MM.1S (cell line): ENCODE measurements at places on chromosomes 2 and 18.
A peak's percentile ranks its signal among the peaks of the same experiment; 100 is the strongest.

GRCh38 chr2:175309799-175310198 is 128.3 kb upstream of the ATP5MC3 start:
- peak; percentile 82 for DNase-seq

DNA sequence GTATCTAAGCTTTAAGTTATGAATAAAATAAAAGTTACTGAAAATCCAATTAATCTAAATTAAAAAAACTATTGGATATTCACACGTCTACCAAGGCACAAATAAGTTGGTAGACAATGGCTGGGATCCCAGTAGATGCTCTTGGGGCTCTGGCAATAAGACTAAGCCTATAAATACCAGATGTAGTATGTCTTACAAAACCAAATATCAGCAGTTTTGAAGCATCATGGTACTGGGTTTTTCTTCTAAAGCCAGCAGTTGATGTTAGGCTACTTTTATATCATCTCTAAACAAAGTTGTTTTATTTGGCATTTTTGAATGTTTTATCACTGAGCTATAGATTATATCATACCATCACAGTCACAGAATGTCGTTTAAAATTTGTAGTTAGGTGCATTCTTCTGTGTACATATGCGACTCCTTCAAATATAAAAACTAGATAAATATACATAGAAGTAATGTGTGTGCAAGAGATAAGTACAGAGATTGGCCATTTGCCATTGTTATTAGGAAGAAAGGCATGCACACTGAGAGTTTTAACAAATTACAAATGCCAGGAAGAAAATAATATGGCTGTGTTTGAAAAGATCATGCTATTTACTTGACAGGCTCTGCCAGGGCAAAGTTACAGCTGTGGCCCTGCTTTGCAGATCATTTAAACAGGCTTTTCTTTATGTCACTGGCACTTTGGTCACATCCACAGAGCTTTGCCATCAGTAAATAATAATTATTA is 21.6 kb upstream of the TMEM17 start:
- DNase-seq = no peak

DNA sequence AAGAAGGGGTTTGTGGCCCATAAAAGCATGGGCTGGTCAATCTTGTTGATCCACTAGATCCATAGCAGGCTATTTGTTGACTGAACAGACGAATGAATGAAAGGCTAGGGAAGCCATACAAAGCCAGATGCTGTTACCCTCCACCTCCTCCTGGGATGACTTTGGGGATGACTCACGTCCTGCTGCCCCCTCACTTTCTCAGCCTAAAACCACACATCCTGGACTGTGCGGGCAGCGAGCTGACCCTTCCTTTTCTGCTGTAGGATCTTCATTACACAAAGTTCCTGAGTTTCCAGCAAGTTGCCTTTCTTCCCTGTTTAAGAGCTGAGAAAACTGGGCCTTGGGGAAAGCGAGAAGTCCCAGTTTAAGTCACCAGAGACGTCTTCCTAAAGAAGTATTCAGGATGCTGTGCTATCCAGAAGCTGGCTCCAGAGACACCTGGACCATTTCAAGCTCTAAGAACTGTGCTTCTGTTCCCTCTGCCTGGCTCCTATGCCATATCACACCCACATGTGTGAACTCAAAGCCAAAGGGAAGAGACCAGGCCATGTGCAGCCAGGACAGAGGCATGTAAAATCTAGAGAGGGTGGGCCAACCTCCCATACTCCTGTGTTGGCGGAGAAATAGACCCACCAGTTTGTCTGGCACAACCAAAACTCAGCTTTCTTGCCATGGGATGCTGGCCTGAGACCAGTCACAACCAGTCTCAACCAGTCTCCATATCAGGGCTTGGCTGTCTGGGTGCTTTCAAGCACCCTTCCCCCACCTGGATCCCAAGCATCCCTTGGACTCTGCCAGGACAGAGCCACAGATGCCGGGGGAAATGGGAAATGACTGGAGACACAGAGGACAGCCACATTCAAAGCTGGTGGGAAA is 4.7 kb upstream of the SLC20A1 start:
- DNase-seq = no peak

GRCh38 chr2:19574778-19575260 is 216.4 kb upstream of the OSR1 start:
- DNase-seq = no peak

DNA sequence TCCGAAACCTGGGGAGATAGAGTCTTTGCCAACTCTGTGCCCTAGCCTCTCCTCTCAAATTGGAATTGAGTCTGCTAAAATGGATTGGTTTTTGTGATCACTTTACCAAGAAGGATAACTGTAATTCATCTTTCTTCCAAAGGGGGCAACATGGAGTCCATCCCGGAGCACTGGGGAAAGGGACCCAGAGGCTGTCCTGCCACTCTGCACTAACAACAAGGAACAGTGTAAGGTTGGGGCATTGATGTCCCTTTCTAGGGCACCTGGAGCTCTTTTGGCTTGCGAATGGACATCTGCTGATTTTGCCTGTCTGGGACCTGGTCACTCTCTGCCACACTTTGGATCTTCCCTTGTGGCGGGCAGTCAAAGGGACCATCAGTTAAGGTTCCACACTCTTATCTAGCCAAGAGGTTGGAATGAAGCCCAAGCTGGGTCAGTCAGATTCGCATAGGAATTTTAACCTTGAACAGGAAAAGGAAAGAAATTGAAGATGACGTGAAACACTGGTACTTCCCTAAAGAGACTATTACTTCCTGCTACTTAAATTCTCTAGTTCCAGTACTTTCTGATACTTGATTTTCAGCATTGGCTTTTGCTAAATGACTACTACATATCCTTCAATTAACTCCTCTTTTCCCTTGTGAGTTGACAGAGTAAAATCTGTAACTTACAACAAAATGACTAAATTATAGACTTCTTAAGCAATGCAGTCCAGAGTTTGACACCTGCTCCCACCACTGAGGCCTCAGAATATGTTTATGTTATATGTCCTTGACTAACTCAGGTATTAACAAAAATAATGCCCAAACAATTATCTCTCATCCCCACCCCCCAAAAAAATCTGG is 64.7 kb upstream of the KLF7 start:
- DNase-seq = peak; percentile 15

DNA sequence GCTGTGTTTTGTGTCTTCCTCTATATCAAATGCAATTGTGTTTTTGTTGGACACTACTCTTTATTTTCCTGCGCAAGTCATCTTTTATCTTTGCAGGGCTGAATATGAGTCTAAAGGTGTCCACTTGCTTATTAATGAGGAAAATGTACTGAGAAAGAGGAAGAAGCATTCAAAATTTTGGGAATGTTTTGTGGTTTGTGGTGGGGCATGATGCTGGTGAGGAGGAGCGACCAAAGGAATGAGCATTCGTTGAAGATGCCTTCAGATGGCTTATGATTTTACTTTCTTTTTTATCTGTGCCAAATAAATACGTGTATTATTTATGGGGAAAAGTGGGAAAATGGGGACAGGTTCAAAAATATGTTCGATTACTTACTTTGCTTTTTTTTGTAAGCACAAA is 63.9 kb upstream of the SMIM21 start:
- no peak for DNase-seq

DNA sequence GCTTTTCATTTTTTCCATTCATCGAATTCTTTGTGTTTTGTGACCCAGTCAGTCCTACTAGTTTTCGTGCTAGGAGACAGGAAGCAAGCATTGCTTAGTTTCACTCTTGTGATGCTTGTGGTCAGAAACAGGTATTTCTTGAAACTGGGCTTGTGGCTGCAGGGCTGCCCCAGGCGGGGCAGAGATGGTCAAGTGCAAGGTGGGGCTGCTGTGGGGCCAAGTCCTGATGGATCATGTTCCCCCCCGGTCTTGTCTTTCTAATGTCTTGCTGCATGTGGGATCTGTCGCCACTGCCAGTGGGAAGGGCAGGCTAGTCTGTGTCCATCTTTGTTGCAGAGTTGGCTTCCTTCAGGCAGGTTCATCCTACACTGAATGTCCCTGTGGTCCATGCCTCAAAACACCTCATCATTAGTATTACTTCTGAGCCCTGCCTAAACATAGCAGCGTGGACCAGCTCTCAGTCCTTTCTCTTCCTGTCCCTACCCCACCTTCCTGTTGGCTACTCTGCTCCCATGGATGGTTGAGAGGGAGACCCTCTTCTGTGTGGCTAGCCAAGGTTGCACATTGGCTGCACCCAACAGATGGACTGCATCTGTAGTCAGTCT is 38.7 kb downstream of the INPP4A start:
- DNase-seq = peak; percentile 95

DNA sequence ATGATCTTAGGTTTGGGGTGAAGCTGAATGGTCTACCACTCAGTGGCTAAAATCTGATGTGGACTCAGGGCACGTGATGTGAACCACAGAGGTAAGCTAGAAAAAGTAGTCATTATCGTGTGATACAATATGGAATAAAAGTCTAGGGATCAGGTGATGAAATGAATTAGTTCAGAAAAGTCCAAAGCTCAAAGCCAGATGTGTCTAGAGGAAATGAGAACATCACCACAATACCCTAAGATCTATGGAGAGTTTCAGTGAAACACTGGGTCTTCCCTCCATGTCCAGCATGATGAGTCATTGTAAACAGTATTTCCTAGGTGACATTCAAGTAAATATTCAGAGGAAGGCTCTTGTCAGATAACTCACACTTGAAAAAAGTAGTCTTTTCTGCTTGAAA is 1257.4 kb upstream of the ZEB2 start:
- no peak for DNase-seq

DNA sequence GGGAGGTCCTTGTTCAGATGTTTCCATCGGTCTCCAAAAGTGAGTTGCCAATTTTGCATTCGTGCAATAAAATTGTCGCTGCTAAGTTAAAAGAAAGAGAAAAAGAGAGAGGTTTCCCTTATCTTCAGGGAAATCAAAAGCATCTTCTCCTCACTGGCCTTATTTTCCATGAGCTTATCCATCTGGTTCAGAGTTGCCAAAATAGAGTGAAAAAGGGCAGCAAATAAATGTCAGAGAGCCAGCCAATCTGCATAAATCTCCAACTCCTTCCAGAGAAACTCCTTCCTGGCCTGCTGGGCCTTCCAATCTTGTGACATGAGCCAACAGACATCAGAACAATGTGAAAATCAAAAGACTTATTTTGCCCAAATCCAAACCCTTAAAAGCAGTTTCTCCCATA is 28.4 kb downstream of the PAX3 start:
- DNase-seq = no peak

DNA sequence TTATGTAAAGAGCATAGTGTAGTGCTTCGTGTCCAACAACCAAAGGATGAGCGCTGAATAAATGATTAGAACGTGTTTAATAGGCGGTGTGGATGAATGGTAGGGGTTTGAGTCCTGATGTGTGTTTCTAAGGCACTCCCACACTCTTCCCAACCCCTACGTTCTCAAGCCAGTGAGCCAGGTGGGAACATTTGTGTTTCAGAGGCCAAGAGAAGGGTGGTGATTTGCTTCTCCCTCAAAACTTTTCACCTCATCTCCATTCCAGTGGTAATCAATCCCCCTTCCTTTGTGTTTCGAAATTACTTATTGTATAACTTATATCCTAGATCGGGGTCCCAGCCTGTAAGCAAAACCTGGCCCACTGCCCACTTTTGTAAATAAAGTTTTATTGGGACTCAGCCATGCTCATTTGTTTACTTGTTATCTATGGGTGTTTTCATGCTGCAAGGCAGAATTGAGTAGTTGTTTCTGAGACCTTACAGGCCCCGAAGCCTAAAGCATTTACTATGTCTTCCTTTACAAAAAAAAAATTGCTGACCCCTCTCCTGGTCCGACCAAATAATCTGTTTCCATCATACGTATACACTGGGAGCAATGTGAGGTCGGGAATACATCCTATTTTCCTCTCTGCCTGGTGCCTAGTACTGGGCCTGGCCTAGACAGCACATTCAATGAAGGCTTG is 150.8 kb upstream of the MYCN start:
- DNase-seq = no peak

DNA sequence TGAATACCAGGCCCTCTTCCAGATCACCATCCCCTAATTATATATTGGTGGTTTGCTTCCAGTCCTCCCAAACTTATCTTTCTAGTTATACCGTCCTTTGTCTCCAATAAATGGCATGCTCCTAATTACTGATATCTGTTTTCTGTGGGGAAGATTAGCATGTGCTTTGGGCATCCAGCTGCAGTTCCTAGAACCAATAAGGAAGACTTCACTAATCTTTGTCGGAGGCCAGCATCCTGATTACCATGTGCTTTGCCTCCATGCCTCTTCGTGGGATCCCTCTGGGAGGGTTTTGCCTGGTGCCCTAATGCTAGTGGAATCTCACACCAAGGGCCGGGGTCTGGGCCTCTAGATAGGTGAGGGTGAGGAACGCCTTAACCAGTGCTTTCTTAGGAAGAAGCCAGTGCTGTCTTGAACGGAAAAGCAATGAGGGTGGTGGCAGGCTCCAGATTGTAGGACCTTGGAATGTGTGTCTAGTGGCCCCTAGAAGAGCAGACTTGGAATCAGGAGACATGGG is 47.7 kb downstream of the ACKR3 start:
- no peak for DNase-seq

DNA sequence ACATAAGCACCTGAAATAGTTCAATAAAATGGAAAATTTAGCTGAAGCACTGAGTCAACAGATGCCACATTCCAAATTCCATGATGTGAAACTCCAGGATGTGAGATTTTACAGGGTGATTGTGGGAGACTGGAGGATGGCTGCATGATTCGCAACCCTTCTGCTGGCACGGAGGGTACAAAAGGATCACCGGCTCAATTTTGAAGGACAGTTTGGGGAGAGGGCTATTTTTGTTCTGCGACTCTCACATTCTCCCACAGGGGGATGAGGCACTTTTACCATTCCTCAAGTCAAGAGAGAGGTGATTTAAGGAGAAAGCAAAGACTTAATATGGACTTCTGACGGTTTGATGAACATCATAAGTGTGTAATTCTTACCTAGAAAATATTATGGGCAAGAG is 138.1 kb upstream of the CWC22 start:
- no peak for DNase-seq
